Activated CD8-positive, alpha-beta memory T cell treated with anti-CD3 and anti-CD28 coated beads, Interleukin-2, amount 10 ng/mL, durations not matched to agents 7 days and 5 days (primary cell): ENCODE measurements at places on chromosomes 16 and 17. TPM values are rescaled to one million over a fixed set of nuclear protein-coding genes. Genes with fewer than 3 reads are reported as not detected.

- DNase-seq = no peak
These were observed 9.0 kb downstream of the CBFA2T3 start for GRCh38 chr16:88967830-88968588.

The ARHGDIG gene
- total RNA-seq = not detected

- peak; percentile 64 for DNase-seq
These were observed 1.2 kb downstream of the OR1F1 start for GRCh38 chr16:3188925-3189825.

The UNC45B gene
- total RNA-seq = not detected
